ENCODE measurements at places on chromosomes 13 and 19.
A peak's percentile ranks its signal among the peaks of the same experiment; 100 is the strongest.

DNA sequence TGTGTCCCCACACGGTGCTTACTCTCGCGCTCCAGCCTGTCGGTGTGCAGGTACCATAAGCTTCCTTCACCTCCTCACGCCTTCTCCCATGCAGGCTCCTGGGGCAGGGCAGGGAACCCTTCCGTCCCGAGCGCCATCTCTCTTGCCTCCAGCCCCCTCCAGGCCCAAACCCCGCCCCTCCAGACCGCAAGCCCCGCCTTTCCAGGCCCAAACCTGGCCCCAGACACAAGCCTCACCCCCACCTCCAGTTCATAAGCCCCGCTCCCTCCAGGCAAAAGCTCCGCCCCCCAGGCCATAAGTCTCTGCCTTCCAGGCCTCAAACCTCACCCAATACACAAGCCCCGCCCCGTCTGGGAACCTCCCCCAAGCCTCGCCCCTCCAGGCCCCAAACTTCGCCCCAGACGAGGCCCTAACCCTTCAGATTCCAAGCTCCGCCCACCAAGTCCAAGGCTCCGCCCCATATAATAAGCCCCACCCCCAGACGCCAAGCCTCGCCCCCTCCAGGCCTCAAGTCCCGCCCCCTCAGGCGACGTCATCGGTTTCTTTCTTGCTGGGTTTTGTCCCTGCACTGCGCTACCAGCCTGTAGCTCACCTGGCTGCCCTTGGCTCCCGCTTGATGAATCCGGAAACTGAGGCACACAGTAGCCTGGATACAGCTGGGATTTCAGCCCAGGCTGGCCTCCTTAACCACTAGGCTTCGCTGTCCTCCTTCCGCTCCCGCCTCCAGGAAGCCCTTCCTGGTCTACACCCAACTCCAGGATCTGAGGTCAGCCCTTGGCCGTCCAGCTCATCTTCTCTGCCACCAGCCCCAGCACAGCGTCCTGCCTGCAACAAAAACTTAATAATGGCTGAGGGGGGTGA lies 16.1 kb downstream of the MKNK2 start:
- DNase-seq: peak; percentile 79

DNA sequence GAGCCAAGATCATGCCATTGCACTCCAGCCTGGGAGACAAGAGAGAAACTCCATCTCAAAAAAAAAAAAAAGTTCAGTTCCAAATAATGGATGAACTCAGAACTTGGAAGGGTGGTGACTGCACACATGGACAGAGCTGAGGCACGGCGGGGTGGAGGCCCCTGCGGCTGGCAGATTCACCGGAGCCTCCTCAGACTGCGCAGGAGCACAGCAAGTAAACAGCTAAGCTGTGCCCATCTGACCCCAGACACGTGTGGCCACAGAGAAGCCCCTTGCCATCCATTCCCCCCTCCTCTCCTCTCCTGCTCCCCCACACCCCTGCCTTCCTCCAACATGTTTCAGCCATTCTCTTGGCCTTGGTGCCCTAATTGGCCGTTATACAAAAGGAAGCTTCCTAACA lies 15.6 kb upstream of the PROZ start:
- no peak for DNase-seq

DNA sequence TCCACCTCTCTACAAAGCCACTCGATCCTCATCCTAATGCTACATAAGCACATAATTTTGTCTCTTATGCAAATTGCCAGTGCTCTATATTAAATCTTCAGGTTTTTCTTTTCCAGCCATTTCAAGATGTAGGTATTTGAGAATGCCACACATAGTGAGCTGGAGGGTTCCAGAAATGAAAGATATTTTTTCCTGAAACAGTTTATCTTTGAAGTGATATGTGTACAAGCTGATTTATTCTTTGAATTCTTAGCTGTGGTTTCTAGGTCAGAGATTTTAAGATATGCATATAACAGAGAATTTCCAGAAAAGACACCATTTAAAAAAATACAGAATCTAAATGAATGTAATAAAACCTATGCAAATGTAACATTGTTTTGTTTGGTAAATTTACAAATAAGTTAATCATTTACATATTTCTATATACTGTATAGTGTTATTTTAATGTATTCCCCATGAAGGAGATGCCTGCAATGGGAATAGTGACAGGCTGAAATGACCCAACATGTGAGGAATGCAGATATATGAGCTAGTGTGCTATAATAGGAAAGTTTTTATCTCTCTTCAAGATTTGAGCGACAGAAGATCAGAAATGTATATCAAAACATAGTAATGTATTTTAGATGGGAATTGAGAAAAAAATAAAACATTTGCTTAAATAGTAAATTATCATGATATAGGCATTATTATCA lies 570.2 kb downstream of the SLITRK1 start:
- DNase-seq: no peak

DNA sequence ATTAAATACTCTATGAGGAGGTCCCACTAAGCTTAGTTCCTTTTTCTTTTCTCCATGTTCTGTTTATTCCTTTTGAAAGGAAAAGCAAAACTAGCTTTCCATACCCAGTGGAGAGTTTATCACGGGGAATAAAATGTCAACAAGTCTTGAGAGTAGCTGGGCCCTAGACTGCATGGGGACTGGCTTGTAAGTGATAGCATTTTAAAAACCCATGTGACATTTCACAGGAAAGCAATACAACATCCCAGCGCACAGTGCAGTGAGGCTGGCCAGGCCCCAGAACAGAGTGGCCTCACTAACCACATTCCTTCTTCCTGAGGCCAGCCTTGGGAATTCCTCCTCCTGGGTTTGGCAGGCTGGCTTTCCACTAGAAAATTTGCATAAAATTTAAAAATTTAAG lies 149.8 kb downstream of the DLEU7 start:
- no peak for DNase-seq

- DNase-seq: no peak
Observed at GRCh38 chr19:10450853-10451609, 30.7 kb downstream of the PDE4A start.

DNA sequence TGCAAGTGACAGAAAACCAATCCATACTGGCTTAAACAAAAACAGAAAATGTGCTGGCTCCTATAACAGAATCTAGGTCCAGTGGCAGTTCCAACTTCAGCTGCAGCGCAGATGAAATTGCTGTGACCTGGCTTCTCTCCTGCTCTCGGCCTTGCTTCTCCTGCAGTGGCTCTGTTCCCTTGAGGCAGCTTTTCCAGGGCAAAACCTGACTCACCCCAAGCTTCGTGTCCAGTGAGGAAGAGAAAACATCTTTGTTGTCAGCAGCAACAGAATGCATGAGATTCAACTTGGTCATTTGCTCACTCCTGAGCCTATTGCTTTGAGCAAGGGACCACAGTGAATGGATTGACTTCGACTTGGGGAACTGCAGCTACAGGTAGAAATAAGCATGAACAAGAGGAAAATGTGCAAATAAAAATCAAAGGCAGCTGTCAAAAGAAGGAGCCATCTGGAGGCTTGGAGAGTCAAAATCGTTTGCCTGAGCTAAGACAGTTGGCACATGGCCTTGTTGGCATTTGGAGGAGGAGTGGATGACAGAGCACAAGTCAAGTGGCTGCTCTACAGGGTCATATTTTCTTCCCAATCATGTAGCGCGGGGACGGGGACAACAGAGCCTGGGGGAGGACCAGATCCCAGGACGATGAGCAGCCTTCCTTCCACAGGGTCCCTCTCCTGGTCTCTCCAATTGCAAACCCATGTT lies 523.4 kb downstream of the FGF9 start:
- DNase-seq: no peak

DNA sequence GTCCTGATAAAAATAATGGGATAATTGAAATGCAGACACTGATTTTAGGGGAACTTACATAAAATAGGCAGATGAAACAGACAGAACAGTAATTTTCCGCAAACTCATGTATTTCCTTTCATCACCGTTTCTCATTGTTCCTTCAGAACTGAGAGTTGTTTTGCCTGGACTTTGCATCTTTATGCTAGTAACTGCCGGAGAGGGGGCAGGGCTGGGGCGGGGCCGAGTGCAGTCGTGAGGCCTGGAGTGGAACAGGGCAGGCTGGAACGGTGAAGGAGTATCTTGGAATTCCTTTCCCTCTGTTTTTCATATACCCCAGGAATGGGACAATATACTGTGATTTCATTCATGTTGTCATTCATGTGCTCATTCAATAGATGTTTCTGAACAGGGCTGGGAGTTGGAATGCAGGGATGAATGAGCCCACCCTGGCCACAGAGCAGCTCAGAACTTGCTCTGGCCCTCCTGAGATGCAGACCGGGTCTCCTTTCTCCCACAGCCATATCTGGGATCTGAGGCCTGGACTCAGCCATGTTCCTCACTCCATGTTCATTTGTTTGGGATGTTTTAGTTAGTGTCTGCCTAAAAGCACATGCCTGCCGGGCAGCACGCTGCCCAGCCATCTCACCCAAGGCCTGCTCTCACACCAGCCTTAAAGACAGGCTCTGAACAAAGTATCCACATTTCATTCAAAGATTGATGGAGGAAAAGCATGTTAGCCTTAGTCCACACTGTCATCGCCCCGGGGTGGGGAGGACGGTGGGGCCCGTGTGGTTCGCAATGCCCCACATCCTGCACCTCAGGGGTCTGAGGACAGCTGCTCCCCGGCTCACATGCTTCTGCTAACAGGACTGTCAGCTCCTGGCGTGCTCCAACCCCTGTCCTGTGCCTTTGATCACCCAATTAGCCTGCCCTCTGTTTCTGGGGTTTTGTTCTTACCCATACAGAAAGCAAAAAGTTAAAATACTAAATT lies 92.9 kb downstream of the SOX1 start:
- DNase-seq: no peak
